ENCODE measurements at places on chromosomes 3 and 15. TPM values are rescaled to one million over a fixed set of nuclear protein-coding genes. Genes with fewer than 3 reads are reported as not detected.
A peak's percentile ranks its signal among the peaks of the same experiment; 100 is the strongest.

GRCh38 chr3:112811131-112811884 lies 35.4 kb downstream of the CD200R1L start:
- peak; percentile 73 for DNase-seq

FSTL1 gene
- 1,313 TPM for total RNA-seq

DNA sequence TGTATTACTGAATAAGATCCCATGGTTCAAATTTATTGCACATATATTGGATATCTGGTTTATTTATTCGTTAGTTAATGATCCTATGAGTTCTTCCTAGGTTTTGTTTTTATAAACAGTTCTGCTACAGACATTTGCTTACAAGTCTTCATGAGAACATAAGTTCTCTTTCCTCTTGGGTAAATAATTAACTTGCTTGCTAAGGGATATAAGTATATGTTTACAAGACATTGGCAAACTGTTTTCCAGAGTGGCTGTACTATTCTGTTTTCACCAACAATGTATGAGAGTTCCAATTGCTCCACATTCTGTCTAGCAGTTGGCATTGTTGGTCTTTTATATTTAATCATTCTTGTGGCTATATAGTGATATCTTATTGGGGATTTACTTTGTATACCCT lies 341.8 kb upstream of the GBE1 start:
- DNase-seq, result no peak

DNA sequence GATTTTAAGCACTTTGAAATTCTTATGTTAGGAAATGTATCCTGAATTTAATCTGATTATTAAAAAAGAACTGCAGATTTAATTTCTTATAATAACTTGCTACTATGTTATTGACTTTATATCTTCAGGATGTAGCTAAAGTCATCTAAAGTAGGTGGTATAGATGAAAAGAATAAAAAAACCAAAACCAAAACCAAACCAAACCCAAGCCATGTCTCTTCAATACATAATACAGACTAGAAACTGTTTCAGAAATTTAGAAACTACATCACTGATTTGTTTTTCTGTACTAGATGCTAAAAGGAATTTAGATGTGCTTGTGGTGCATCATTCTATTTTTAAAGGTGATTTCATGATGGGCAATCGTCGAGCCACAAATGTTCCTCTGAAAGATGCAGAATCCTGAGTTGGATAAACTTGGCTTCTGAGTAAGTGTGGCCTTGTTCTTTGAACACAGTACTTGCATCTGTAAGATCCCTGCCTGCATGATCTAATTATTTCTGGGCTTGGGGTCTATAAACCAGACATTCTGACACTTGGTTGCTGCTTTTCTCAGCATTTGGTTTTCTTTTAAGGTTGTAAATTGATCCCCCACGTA lies 287.1 kb upstream of the SUCLG2 start:
- DNase-seq, result no peak
